LoVo (cell line): ENCODE measurements at places on chromosomes 3 and 15.

DNA sequence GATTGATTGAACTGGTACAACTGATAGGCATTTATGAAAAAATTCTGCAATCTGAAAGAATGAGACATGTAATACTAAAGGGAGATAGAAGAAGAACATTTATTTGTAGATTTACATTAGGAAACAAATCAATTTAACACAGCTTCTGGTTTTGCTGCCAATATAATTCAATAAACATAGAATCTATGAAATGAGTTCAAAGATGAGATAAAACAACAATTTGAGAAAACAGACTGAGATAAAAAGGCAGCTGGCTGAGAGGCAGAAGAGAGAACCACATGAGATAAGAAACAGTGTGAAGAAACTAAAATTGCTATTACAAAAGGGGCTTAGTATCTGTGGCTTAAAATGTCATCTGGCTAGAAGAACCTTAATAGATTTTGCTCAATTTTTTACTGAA is 176.6 kb downstream of the PYDC2 start:
- no peak for DNase-seq

- no peak for DNase-seq
Observed at GRCh38 chr3:4834403-4834866, 144.8 kb upstream of the BHLHE40 start.

DNA sequence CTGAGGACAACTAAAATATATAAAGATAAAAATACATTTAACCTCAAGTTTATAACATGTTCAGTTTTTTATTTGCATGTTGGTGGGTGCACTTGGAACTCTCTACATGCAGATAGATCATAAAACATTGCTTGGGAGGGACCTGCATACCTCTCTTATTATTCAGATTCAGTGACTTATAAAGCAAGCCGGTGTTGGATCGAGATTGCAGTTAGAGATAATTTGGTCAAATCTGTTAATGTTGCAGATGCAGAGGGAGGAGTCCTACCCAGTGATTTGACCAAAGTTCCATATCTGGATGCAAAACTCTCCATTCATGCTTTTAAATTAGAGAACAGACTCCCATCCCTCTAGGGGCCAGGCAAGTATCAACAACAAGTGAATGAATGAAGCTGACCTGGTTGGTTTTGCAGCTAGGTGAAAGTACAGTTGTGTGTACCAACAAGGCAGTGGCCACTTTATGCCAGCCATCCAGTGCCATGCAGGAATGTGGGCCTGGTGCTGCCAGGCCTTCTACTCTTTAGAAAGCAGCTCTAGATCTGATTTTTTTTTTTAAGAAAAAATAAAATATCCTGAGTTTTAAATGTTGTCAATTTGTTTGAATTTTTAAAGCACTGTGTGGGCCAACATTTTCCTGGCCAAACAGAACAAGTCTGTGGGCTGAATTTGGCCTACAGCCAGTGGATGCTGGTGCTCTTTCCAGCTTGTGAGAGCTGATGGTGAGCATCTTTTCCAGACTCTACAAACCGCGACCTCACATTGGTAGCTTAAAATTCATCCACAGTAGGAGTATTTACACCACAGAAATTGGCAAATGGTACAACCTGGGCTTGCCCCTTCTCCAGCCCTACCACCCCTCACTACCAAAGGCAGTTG is 12.3 kb downstream of the CDIN1 start:
- DNase-seq = peak; percentile 50

DNA sequence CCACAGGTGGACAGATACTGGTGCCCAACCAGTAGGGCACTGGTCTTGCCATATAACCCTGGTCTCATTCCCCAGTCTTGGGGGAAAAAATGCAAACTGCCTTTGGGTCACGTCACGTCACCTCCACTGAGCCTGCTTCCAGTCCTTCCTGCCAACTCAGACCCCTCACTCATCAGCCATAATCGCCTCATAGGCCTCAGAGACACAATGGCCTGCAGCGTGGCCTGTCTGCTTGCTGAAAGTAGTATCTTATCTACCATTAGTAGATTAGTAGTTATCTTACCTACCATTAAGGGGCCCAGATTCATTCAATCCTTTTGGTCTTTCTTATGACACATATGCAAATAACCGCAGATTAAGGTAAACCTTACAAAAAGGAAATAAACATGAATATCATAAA is 93.8 kb downstream of the FAM174B start:
- no peak for DNase-seq

GRCh38 chr3:188745031-188745430 is 426.7 kb upstream of the TPRG1 start:
- DNase-seq = no peak

GRCh38 chr3:178777718-178778411 is 241.6 kb downstream of the KCNMB2 start:
- no peak for DNase-seq
